COLO829 (cell line): ENCODE measurements at places on chromosomes 12 and 14.

DNA sequence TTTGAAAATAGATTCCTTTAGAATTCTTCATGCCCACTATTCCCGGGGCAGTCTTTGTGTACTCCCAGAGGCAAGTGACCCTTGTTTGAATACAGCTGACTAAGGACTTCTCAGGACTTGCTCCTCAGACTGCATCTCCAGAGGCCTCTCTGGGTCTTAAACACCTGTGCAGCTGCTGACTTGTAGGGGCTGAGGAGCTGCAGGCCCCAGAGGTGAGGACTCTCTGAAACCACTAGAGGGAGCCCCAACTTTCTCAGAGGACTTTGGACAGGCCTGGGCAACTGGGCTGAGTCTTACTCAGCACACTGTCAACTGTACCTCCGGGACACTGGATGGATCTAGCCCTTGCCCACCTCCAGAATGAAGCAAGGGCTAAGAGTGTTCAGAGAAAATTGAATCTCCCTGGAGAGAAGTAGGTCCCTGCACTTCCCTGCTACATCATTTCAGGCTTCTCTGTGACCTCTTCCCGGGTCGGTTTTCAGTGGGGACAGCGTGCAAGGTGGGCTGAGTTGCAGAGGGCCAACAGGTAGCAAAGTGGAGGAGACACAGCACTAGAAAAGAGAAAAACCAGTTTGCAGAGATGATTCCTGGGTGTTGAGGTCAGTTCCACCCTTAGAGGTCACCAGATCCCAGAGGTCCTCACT, 164.6 kb downstream of the TMEM117 start:
- DNase-seq, result no peak

DNA sequence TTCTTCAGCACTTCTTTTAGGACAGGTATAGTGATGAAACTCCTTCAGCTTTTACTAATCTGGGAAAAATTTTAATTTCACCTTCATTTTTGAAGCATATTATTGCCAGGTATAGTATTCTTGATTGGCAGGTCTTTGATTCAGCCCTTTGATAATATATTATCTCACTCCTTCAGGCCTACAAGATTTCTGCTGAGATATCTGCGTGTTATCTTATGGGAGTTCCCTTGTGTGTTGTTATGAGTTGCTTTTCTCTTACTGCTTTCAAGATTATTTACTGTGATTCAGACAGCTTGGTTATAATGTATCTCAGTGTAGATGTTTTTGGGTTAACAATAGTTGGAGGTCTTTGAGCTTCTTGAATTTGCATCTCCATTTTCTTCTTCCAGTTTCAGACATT, 87.4 kb downstream of the ATF7IP start:
- no peak for DNase-seq

DNA sequence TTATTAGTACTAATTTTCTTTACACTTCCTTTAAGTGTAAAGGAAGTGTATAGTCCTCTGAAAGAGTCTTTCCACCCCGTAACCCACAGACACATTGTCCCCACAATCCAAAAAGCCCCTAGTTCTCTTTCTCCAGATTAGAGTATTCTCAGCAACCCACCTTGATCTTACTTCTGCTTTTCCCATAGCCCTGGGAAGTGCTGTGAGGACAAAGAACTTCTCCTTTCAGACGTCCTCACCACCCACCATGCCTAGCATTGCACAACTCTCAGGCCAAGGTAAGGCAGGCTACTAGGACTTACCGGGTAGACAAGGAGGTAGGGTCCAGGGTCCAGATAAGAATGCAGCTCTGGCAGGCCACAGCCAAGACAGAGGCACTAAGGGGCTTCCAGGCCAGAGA, 7.4 kb downstream of the AAAS start:
- DNase-seq, result no peak

DNA sequence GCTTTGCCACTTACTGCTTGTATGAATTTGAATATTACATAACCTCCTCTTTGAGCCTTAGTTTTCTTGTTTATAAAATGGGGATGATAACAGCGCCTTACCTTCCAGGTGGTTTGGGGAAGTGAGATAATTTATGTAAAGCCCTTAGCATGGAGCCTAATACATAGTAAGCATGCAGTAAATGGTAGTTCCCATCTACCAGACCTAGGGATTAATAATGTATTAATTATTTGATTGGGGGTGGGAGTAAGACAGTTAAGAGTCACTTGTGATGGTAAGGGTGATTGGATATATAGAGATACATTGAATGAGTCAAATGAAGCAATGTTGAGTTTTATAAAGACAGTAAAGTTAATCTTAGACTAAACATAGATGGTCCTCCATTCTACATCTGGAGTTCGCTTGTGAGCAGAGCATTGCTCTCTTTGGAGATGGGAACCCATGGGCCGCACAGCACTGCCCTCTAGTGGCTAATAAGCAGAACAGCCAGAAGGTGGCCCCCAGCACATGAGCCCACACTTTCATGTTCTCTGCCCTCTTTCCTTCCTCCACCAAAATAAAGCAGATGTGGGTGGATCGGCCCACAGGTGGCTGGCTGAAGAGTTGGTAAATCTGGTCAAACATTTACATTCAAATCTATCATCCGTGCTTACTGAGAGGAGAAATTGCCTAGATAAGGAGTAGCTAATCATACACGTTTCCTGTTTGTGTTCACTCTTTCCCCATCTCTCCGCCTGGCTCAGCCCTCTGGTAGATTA, 26.5 kb upstream of the TAMALIN start:
- DNase-seq, result peak; percentile 94

DNA sequence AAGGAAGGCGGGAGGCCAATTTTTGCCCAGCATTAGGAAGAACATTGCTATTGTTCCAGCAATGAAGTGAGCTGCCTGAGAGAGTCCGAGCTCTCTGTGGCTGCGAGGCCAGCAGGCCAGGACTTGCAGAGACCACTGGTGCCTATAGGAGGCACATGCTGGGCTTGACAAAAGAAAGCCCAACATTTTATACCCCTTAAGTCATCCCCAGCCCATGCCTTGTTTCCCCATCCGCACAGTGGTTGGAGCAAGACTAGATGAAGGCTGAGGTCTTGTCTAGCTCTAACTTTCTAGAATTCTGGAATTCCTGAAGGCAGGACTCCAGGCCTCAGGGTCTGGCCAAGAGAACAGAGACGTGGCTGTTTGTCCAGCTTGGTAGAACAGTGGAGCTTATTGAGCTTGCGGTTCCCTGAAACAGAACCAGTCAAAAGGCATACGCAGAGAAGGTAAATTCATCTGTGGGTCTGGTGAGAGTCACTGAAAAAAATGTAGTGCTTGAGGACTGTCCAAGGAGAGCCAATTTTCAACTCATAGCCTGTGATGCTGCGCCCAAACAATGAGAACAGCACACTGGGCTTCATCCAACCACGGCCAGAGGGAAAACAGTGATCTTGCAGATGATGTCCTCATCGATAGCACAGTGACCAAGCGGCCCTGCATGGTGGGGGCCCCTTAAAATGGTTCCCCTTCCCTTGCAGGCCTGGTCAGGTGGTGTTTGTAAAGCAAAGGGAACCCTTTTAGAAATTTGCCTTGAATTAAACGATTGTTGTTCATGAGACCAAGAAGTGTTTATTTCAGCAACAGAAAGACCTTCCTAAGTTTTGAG, 27.1 kb upstream of the COL2A1 start:
- DNase-seq, result peak; percentile 64

GRCh38 chr12:85036733-85037132, 582 bp downstream of the LRRIQ1 start:
- DNase-seq, result no peak
